Activated CD8-positive, alpha-beta memory T cell treated with anti-CD3 and anti-CD28 coated beads for 1 hour (primary cell): ENCODE measurements at places on chromosomes 11 and 22.

DNA sequence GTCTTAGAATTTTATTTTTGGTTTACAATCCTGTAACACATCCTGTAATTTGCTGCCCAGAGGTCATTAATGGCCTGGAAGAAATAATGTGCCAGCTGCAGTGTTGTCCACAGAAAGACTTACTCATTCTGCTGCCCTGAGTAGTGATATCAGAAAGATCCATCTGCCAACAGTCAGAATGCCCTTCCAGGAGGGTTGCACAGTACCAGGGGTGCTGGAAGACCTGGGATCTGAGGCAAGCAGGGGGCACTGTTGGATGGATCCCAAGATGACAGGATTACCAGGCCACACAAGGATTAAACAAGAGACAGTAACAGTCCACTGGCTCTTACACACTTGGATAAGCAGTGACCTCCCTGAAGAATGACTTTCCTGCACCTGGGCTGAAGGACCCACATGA is 93.8 kb upstream of the TOP3B start:
- no peak for DNase-seq

DNA sequence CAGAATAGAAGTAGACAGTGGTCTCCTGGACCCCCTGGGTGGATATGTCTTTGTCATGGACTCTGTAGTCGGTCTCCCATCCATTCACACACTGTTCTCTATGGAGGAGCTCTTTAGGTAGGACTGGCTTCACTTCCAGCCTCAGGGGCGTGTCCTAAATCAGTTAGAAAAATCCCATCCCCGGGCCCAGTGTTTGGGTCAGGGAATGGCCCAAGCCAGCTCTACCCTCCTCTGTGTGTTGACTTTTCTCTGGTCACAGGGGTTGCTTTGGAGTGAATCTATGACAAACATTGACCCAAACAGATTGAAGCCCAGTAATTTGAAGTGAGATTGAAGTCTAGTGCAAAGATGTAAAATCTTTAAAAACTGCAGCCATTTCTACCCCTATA is 34.0 kb downstream of the WEE1 start:
- no peak for DNase-seq

DNA sequence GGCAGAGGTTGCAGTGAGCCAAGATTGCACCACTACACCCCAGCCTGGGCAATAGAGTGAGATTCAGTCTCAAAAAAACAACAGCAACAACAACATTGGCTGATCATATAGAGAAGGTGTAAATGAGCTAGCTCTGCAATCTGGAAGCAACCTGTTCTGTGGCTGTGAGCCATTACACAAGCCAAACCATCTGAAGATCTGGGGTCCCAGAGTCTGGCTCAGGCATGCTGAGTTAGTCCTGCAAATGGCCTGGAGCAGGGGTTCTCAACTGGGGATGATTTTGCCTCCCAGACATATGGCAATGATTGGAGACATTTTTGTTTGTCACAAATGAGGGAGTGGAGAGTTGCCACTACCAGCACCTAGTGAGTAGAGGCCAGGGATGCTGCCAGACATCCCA is 42.3 kb upstream of the RAB1B start:
- no peak for DNase-seq

GRCh38 chr22:49508561-49508960 is 319.1 kb downstream of the BRD1 start:
- no peak for DNase-seq

- DNase-seq: no peak
Measured at GRCh38 chr11:117217141-117218084, 14.5 kb downstream of the PCSK7 start.

DNA sequence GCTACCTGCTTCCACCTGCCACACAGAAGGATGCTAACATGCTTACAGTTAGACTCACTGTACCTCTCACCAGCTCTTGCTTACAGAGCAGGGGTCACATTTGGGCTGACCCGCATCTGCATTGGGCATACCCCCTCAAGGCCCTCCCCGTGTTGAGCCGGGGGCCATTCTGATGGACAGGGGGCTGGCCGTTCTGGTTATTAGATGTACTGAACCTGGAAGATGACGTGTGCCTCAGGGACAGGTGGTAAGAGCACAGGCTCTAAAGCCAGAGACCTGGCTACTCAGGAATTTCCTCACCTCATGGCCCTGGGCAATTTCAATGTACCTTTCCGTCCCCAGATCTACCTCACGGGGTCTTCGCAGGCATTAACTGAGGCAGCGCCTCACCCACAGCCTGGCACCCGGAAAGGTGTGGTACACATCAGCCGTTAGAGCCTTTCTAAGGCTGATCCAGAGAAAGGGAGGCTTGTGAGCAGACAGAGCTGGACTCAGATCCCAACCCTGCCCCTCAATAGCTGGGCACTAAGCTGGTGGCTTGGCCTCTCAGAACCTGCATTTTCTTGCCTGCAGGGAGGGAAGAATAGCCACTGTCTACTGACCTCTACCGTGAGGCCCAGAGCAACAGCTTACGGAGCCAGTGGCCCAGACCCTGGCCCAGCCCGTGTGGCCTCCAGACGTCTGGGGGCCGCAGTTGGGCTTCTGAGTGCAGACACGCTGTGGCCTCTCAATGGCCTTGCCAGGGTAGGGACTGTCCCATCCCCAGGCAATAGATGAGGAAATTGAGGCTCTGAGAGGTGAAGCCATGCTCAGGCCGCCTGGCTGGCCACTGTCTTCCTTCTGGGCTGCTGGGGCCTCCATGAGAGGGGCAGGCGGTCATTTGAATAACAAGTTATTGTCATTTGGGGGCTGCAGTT is 100.6 kb downstream of the MORC2 start:
- no peak for DNase-seq

GRCh38 chr22:46300491-46300890 is 3.8 kb downstream of the GTSE1 start:
- DNase-seq: no peak

DNA sequence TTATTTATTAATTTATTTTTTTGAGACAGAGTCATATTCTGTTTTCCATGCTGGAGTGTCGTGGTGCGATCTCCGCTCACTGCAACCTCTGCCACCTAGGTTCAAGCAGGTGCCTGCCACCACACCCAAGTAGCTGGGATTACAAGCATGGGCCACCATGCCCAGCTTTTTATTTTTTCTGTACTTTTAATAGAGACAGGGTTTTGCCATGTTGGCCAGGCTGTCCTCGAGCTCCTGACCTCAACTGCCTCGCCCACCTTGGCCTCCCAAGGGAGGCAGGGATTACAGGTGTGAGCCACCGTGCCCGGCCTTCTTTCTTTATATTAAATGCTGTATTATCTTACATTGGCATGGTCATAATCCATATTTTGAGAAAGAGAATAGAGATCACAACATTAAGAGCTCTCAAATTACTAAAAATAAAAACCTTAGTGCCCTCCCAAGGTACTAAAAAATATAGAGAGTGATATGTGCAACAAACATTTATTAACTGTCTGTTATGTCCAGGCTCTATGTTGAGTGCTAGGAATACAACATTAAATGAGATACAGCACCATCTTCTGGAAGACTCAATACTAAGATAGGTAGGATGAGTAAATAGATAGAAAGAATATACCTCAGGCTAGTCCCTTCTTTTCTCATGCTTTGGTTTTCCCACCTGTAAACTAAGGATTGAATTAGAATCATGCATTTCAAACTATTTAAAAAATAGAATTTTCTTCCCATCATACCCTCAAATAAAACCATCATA is 84.1 kb downstream of the BBOX1 start:
- no peak for DNase-seq

DNA sequence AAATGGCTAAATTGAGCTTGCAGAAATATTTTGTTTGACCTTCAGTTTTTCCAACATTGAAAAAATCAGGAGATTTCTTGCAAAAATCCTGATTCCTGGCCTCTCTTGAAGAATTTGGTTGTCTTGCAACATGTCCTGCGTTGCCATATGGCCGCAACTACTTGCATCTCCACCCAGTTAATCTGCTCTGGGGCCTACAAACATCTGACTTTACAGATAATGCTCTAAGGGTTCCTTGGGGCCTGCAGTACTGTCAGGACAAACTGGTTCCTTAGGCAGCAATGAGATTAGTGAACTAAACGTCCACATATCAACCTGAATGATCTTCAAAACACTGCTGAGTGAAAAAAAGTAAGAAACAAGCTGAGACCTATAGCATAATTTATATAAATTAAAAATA is 36.6 kb upstream of the FEZ1 start:
- no peak for DNase-seq

- no peak for DNase-seq
Measured at GRCh38 chr11:114200351-114201133, 95.7 kb upstream of the NNMT start.

GRCh38 chr22:42217019-42217751 is 53.3 kb downstream of the TCF20 start:
- no peak for DNase-seq

- no peak for DNase-seq
Measured at GRCh38 chr11:114098927-114099326, 39.4 kb downstream of the ZBTB16 start.

DNA sequence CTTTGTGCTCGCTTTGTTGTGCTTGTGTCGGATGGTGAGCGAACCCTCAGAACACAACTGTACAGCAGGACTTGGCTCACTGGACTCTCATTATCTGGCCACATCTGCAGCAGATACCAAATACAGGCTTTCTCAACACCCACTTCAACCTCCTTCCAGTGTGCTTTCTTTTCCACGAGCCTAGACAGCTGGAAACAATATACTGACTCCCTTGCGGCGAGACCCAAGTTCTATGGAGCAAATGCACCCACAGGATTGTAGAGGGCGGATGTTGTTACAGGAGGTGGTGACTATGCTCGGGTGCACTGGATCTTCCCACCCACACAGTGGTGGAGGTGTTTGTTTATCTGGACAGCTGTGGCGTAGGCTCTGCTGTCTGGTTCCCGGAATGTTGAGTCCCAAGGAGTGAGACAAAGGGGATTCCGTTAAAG is 204.3 kb downstream of the TENM4 start:
- DNase-seq: no peak

- DNase-seq: no peak
Measured at GRCh38 chr11:131737357-131737756, 366.9 kb downstream of the NTM start.

GRCh38 chr11:45243967-45244366 is 42.2 kb downstream of the SYT13 start:
- no peak for DNase-seq

DNA sequence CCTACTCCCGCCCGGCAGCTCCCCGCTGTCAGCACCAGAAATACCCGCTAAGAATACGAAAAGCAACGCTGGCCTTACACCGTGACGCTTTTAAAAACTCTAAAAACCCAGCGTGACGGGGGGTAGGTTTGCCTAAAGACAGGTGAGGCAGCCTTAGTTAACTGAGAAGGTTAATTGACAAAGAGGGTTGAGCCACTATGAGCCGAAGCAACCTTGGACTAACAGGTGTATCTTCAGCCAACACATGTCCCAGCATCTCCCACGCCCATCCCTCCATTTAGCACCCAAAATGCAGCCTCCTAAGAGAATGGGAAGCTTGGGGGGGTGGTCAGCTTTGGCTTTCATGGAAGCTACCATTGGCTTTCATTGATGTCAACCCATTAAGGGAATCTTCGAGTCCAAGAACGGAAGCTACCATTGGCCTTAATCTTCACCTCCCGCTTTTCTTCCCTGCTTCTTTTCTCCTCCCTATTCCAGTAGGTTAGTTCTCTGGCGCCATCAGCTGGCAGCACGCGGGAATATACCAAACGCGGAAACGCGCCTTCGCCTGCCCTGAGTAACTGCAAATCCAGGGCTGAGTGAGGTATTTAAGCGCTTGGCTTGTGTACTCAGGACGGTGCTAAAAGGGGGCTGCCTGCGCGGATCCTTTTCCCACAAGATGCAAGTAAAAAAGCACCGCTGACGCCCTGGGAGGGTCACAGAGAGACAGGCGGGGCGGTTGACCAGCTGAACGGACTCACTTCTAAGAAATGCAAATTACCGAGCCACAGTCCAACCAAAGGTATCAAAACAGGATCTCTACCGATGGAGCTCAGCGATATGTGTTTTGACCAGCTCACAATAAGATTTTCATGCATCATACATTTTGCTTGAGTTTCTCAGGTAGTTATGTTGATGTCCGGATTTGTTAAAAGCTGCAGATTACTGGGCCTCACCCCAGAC is 38.5 kb upstream of the GLYATL1 start:
- DNase-seq: no peak

- DNase-seq: no peak
Measured at GRCh38 chr11:3994030-3994640, 100.5 kb upstream of the RRM1 start.

DNA sequence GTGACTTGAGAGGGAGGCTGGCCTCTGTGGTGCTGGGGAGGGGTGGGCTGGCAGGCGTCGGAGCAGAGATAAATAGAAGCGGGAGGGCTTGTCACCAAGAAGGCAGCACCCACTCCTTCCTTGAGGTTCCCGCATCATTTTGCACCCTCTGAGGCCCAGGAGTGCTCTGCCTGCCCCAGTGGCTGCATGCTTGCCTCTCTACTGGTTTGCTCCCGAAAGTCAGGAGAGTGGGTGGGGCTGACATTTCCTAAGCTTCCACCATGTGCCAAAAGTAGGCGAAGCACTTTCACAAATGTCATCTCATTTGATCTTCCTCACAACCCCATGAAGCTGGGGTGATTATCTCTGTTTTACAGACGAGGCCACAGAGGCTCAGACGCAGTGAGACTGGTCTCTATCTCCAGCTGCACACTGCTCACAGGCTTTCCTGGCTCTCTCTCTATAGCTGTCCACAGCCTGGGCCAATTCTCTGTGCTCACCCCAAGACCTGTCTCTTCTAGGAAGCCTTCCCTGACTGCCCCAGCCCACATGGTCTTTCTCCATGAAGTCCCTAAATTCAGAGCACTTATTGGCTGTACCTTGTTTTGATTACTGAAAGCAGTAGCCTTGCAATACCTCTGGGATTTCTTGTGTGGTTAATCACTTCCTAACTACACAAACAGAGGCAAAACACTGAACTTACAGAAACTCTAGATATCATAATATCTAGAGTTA is 2.6 kb upstream of the UCP3 start:
- DNase-seq: no peak
